Glomerular endothelial cell (primary cell): ENCODE measurements at places on chromosomes 16 and 17. TPM values are rescaled to one million over a fixed set of nuclear protein-coding genes. Genes with fewer than 3 reads are reported as not detected.

KCNH4 gene
- 0.05 and 0.70 TPM in 2 replicates for total RNA-seq

KLHL10 gene
- total RNA-seq = not detected in 2 replicates

DNAH17 gene
- total RNA-seq = 0.05 TPM in 1 of 2 replicates, not detected in the other

CTRB2 gene
- total RNA-seq = not detected in 2 replicates

TLCD3B gene
- total RNA-seq = 0.82 TPM in 1 of 2 replicates, not detected in the other

BICDL2 gene
- total RNA-seq = not detected in 2 replicates

FUS gene
- 66.1 and 107 TPM in 2 replicates for total RNA-seq

CLEC10A gene
- total RNA-seq = not detected in 2 replicates

LPCAT2 gene
- 15.6 and 28.5 TPM in 2 replicates for total RNA-seq

PLLP gene
- 3.5 and 15.9 TPM in 2 replicates for total RNA-seq

C16orf89 gene
- total RNA-seq = 0.35 TPM in 1 of 2 replicates, not detected in the other

SLC47A1 gene
- total RNA-seq = 0.29 and 0.35 TPM in 2 replicates
